NCI-H2107 (cell line): ENCODE measurements at places on chromosomes 2 and 18.

DNA sequence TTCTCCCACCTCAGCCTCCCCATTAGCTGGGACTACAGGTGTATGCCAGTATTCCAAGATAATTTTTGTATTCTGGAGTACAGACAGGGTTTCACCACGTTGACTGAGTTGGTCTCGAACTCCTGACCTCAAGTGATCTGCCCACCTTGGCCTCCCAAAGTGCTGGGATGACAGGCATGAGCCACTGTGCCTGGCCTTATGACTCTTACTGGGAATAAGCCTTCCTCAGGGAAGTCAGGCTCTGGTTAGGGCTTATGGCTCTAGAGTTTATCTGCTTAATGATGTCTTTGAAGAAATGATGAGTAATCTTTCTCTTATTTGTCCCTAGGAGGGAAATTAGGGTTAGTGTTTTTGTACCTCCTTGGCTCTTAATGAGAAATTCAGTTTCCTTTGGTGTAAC is 187.7 kb downstream of the FAM210A start:
- DNase-seq, result no peak

DNA sequence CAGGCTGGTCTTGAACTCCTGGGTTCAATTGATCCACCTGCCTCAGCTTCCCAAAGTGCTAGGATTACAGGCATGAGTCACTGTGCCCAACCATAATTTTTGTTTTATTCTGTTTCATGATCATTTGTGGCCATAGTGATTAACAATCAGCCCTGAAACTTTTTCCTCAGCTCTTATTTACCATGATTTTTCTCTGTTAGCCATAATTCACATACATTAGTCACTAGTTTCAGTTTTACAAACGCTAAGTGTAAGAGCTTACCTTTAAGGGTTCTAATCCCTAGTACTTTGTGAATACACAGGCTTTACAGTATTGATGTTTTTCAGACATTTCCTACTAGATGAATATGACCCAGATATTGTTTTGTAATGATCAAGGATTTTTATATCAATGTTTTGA is 216.1 kb downstream of the DPP4 start:
- no peak for DNase-seq

GRCh38 chr2:164186591-164186990 is 434.7 kb downstream of the GRB14 start:
- DNase-seq, result no peak

DNA sequence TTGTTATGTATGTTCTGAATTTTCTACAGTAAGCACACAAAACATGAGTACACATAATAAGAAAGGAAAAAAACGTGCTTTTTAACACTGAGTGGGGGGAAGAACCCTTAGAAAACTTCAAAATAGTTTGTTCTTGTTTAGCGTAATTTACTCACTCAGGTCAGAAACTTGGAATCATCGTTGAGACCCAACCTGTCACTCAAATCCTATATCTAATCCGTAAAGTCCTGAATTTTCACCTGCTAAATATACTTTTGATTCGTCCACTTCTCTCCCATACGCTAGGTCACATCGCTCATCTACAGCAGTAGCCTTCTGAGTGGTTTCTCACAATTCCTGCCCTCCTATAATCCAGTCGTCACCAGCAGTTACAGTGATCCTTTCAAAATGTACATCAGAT is 767 bp downstream of the TPRKB start:
- no peak for DNase-seq

- DNase-seq, result no peak
Measured at GRCh38 chr2:221883976-221884375, 311.9 kb upstream of the EPHA4 start.

GRCh38 chr2:151614606-151615306 is 119.5 kb downstream of the NEB start:
- DNase-seq, result no peak

DNA sequence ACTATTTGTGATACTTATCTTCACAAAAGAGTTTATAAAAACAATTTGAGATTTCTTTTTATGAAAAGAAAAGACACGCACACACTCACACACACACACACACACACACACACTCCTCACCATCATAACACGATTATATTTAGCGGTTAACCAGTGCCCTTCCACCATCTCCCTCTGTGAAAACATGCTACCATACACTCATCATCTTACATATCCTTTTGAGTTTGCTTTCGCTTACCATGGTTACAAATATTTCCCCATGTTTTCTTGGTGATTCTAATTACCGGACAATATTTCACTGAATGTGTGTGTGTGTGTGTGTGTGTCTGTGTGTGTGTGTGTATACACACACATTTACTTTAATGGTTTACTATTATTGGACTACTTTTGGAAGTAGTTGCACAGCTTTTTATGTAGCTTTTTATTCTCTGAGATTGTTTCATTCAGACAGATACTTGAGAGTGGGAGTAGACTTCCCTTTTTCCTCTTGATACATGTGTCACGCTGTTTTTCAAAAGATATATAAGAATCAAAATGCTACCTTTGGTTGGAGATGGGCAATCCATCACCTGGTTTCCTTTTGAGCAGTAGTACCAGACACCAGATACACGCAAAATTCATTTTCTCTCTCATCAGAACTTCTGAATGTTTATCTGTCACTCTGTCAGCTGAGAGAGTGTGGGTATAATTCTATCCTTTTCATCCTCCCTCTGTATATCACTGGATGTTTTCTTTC is 138.1 kb downstream of the SETBP1 start:
- no peak for DNase-seq

GRCh38 chr2:128354161-128354560 is 35.5 kb upstream of the HS6ST1 start:
- DNase-seq, result no peak

DNA sequence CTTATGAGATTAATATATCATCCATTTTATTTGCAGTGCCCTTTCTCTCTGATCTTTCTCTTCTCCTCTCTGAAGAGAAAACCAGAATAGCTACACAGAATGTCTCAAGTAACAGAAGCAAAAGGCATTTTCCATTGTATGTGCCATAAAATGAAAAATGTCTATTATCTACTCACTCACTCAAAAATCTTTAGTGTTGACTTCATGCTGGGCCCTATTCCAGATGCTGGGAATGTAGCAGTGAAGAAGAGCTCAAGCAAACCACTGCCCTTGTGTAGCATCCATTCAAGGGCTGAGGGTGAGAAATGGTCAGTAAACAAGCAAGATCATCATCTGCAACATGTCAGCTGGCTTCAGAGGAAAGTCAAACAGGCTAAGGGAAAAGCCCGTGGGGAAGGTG is 427.7 kb downstream of the METTL4 start:
- DNase-seq, result no peak

GRCh38 chr2:170873035-170873692 is 55.9 kb upstream of the GORASP2 start:
- peak; percentile 66 for DNase-seq

DNA sequence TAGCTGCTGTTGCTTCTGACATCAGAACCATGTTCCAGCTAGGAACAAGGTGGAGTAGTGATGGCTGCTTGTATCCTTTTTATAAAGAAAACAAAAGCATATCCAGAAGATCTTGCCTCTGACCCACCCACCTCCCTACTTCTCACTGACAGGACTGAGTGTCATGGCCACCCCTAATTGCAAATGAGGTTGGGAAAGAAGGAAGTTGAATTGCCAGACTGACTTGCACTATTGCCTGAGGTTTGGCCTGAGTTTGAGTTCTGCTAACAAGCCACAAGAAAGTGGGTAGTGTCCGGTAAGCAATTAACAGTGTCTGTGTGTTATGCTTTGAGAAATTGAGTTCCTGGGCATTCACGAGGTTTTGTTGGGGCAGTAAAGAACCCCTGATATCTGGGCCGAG is 22.8 kb downstream of the SGPP2 start:
- no peak for DNase-seq

GRCh38 chr2:29844713-29845326 is 76.6 kb downstream of the ALK start:
- no peak for DNase-seq

GRCh38 chr18:70337139-70337972 is 48.5 kb downstream of the SOCS6 start:
- DNase-seq, result no peak
